ENCODE measurements at places on chromosomes 2 and 18.

GRCh38 chr18:31438402-31438801, 9.1 kb upstream of the DSG3 start:
- H3K27me3 ChIP-seq = no peaks in the 10 kb centered on the region
- no peaks in the 10 kb centered on the region for H3K4me1 ChIP-seq
- DNase-seq = no peak
- H3K4me3 ChIP-seq = no peak overlapping the region

DNA sequence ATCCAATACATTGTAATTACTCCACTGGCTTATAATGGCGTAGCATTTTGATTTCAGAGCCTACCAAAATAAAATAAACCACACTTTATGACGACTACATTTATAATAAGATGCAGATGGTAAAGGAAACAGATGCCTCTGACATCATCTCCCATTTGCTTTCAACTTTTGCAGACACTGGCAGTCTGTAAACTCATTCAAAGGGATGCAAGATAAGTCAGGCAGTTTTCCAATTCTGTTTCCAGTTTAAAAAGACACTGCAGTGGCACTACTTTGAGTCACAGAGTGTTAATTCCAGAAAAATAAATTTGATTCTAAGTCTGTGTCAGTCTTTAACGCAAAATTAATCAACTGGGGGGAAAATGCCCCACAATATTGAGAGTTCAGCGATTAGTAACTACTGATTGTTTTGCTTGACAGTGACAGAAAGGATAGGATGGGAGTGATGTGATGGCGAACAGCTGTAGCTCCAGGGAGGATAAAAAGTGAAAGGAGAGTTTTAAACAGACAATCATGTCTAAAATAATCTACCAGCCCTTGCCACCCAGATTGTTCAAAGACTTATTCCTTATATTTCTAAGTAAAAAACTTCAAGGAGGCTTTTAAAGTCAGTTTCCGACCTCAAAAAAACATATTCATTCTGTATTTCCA, 6.7 kb downstream of the DSEL start:
- DNase-seq = no peak
- H3K27ac ChIP-seq = no peak overlapping the region
- no peaks in the 10 kb centered on the region for H3K36me3 ChIP-seq
- no peaks in the 10 kb centered on the region for H3K4me1 ChIP-seq

GRCh38 chr2:19631871-19632270, 269.9 kb downstream of the TTC32 start:
- H3K36me3 ChIP-seq = no peaks in the 10 kb centered on the region
- H3K27me3 ChIP-seq = no peaks in the 10 kb centered on the region
- no peak overlapping the region for H3K4me3 ChIP-seq
- no peak for DNase-seq

- no peak for DNase-seq
- H3K4me1 ChIP-seq = no peaks in the 10 kb centered on the region
- H3K36me3 ChIP-seq = no peaks in the 10 kb centered on the region
- H3K4me3 ChIP-seq = no peak overlapping the region
- no peaks in the 10 kb centered on the region for H3K27me3 ChIP-seq
- no peak overlapping the region for H3K27ac ChIP-seq
These were observed 215.0 kb upstream of the MYT1L start for GRCh38 chr2:2546046-2546445.

DNA sequence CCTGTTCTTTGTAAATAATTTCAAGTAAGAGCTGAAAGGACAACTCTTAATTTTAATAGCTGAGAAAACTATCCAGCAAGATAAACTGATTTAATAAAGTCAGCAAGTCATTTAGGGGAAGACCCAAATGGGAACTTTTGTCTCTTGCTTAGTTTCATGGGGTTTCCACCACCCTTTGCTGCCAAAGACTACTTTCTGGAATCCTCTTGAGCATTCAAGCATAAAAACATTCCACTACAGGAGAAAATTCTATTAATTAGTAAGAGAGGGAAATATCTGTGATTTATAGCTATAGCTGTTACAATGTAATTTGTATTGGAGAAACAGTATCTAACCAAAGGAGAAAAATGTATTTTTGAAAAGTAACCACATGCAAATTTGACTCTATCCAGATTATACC, 20.6 kb downstream of the EFEMP1 start:
- H3K27me3 ChIP-seq = peaks cover 5% of the 10 kb centered on the region
- H3K27ac ChIP-seq = no peak overlapping the region
- H3K4me1 ChIP-seq = no peaks in the 10 kb centered on the region
- DNase-seq = no peak
- H3K4me3 ChIP-seq = no peak overlapping the region
- no peaks in the 10 kb centered on the region for H3K36me3 ChIP-seq

GRCh38 chr2:211879323-211879722, 659.3 kb downstream of the ERBB4 start:
- H3K4me3 ChIP-seq = no peak overlapping the region
- no peaks in the 10 kb centered on the region for H3K4me1 ChIP-seq
- no peaks in the 10 kb centered on the region for H3K36me3 ChIP-seq
- no peak overlapping the region for H3K27ac ChIP-seq
- H3K27me3 ChIP-seq = no peaks in the 10 kb centered on the region

GRCh38 chr2:61632276-61633169, 94.4 kb upstream of the XPO1 start:
- H3K4me1 ChIP-seq = no peaks in the 10 kb centered on the region
- no peak for DNase-seq
- H3K27me3 ChIP-seq = no peaks in the 10 kb centered on the region
- H3K27ac ChIP-seq = no peak overlapping the region
- H3K36me3 ChIP-seq = no peaks in the 10 kb centered on the region

GRCh38 chr18:63236921-63237846, 82.4 kb downstream of the BCL2 start:
- H3K36me3 ChIP-seq = peaks cover 72% of the 10 kb centered on the region
- peaks cover 42% of the 10 kb centered on the region for H3K4me1 ChIP-seq
- DNase-seq = no peak
- H3K27ac ChIP-seq = no peak overlapping the region
- H3K4me3 ChIP-seq = no peak overlapping the region
